Activated naive CD8-positive, alpha-beta T cell treated with anti-CD3 and anti-CD28 coated beads, Interleukin-2, amount 10 ng/mL, durations not matched to agents 7 days and 5 days (primary cell): ENCODE measurements at places on chromosomes 1 and 21. TPM values are rescaled to one million over a fixed set of nuclear protein-coding genes. Genes with fewer than 3 reads are reported as not detected.

CLCA4 gene
- total RNA-seq, result not detected

BARHL2 gene
- total RNA-seq, result not detected

TSPEAR gene
- total RNA-seq, result not detected

RASSF5 gene
- 211 TPM for total RNA-seq

- H3K4me1 ChIP-seq, result no peaks in the 10 kb centered on the region
- no peak for DNase-seq
- no peaks in the 10 kb centered on the region for H3K36me3 ChIP-seq
- H3K27ac ChIP-seq, result no peak overlapping the region
These were observed 446.4 kb downstream of the AMY1C start for GRCh38 chr1:104196136-104196535.

GRCh38 chr1:92994105-92994712 lies 32.9 kb upstream of the DIPK1A start:
- no peak overlapping the region for H3K27ac ChIP-seq
- no peak for DNase-seq
- no peak overlapping the region for H3K4me3 ChIP-seq
